ENCODE measurements at places on chromosomes 7 and 10.
A peak's percentile ranks its signal among the peaks of the same experiment; 100 is the strongest.

- no peak for DNase-seq
Measured at GRCh38 chr7:16060502-16060901, 360.8 kb downstream of the CRPPA start.

DNA sequence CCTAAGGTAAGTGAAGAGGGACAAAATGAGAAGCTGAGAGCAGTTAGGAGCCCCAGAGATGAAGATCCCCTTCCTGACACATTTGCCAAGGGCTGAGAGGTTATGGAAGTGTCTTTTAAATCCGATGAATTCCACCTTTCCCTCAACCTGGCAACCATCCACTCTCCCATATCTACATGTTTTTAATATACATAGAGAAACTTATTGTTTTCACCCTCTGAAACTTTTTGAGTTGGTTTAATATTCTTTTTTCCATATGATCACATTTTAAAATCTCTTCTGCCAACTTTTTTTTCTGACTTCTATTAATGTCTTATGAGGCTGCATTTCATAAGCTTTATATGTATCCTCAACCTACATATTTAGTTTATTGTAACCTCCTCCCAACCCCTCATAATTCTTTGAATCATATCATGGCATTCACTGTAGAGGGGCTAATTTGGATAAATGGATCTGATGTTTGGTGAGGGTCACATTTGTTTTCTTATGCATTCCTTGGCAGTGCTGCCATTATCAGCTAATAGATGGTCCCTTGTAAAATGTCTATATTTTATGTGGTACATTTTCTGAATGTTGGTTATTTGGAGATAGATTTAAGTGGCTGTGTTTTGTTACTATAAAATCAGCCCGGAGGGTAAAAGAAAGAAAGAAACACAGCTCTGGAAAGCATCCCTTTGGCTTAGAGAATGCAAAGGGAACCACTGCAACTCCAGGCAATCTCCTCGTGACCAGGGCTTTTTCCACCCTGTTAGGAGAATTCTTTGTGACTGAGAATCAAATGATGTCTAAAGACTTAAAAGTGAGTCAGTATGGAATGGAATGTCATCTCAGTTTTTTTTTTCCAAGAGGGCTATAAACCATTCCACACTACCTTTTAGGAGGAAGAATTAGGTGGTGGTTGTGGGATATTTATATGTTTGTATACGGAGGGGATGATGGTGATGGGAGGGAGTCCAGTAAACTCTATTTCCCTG, 334.4 kb downstream of the SUGCT start:
- peak; percentile 97 for DNase-seq

GRCh38 chr10:30803892-30804322, 174.4 kb upstream of the LYZL2 start:
- peak; percentile 75 for DNase-seq

DNA sequence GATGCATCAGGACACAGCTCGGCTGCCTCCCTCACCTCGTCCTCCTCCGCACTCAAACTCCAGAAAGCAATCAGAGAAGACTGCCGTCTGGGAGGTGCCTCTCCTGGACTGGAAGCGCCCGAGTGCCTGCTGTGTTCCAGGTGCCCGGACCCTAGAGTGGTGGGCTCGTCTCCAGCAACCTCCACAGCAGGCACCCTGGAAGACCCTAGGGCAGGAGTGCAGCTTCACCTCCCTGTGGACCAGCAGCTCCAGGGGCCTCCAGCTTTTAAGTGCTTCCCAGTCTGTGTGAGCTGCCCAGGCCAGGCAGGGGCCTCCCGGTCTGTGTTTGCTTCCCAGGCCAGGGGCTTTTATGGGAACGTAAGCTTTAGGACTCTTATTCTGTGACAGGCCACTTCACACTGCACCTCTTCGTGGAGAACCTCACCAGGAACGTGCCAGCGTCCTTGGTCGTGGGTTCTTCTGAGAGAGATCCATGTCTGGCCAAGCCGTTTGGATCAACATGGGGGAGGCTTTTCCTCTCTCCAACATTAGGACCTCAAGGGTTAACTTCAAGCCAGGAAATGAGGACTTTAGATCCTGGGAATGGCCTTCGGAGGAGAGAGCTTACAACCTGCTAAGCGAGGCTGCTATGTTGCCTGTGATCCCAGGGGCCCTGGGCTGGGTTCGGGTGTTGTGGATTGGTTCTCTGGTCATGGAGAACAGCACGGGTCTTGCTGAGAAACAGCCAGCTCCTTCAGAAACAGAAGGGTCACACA, 5.9 kb upstream of the PWWP2B start:
- no peak for DNase-seq

- no peak for DNase-seq
Measured at GRCh38 chr10:4701016-4701415, 125.0 kb upstream of the AKR1E2 start.

DNA sequence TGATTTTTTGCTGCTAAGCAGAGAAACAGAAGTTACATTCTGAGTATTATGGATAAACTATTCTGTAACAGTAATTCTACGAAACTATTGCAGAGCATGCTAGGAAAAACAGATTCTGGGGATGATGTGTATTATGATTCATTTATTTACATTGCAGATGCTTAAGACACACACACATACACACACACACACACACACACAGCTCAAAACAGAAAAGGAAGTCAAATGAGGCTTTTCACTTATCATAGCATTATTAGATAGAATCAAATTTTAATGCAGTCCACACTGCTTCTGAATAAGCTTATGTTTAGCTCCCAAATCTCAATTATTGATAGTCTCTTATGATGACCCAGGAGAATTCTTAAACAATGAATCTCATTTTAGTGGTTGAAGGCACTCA, 307.2 kb downstream of the HGF start:
- DNase-seq = no peak

DNA sequence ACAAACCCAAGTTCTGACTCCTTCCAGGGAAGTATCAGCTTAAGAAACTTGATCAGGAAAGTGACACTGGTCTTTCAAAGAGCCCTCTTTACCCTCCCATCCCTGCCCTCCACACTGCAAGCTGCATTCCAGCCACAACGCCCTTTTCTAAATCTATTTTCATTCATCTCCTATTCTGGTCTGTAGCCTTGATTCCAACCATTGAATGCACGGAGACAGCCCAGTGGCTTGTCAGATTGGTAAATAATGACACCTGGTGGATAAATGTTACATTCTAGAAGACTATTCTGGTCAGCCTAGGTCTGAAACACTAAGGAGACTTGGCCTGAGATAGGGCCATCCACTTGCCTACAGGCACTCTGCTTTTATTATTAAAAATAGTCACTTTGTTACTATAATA, 20.9 kb downstream of the MORN4 start:
- DNase-seq = no peak

DNA sequence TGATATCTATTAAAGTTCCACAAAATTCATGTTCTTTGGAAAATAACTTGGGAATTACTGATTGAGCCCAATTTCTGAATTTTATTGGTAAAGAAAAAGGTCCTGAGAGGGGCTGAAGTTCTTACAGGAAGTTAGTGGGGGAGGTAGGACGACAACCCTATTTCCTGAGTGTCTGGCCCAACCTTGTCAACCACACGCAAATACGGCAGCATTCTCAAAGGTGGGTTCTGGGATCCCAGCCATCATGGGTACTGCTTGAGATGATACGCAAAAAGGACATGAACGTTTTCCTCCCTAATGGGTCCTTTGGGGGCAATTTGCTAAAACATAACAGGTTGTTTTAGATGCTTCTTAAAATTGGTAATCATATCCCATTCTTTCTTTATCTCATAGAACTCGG, 2.7 kb upstream of the PDCD4 start:
- no peak for DNase-seq

GRCh38 chr10:112249722-112250121, 33.5 kb upstream of the TECTB start:
- no peak for DNase-seq

GRCh38 chr7:108358553-108358952, 97.7 kb downstream of the NRCAM start:
- DNase-seq = peak; percentile 64

DNA sequence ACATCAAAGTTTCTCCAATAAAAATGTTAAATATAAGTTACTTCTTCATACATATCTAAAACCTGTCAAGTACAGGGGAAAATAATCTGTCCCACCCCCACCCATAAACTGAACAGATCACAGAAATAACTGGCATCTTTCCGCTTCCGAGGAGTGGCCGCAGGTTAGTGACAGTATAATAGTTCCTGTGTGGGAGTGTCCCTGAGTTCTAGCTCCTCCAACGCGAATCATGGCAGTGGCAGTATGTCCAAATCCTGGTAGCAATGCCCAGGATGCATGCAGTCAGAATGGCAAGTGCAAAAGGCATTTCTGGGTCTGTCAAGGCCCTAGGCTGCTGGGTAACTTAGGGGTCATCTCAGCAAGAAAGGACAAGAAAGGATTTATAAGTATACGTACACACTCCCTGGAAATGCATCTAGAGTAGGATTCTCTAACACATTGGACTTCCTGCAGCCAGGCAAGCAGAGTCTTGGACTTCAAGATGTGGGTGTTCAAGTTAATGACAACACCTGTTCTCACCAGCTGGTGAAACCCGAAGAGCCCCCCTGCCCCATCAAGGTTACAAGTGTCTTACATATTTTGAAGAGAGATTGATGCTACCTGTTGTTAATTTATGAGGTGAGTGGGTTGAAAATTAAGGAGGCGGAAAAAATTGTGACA, 94.4 kb upstream of the COL1A2 start:
- DNase-seq = no peak

GRCh38 chr7:138449580-138449979, 10.5 kb upstream of the TRIM24 start:
- DNase-seq = no peak

GRCh38 chr10:73095481-73096021, 1.1 kb downstream of the P4HA1 start:
- DNase-seq = no peak

- peak; percentile 48 for DNase-seq
Measured at GRCh38 chr7:47720141-47720906, 138.4 kb upstream of the TNS3 start.

- no peak for DNase-seq
Measured at GRCh38 chr7:102140952-102141370, 145.7 kb upstream of the SH2B2 start.

DNA sequence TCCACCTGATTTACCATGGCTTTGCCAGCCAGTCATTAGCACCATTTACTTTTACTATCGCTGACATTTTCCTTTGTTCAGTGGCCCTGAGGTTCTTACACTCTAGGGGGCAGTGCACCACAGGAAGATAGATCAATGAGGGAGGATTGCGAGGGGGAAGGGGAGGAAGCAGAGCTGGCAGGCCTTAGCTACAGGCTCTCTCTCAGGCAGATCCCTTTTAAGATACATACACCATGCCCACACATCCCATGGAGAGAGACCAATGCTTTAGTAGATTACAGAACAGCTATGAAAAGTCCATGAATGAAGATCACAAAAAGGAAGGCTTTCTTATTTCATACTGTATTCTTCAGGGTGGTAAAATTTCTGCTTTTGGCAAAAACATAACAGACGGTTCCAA, 47.4 kb downstream of the DENND11 start:
- DNase-seq = peak; percentile 1

GRCh38 chr10:55485827-55486226, 684.8 kb upstream of the PCDH15 start:
- no peak for DNase-seq

GRCh38 chr7:428927-429827, 90.5 kb downstream of the PDGFA start:
- no peak for DNase-seq

GRCh38 chr7:46654546-46655443, 733.7 kb upstream of the IGFBP3 start:
- no peak for DNase-seq

DNA sequence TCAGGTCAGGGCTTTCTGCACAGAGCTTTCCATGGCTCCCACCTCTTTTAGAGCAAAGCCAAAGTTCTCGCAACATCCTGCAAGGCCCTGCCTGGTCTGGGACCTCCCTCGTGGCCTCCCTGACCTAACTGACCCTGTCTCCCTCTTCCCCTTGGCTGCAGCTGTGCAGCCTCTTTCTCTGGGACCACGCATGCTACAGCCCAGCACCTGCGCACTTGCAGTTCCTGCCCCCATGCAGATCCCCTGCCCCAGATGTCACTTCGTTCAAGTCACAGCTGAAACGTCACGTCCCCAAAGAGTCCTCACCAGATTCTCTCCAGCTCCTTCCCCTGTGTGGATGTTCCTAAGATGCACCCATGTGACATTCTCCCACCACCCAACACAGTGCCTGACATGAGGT, 61.2 kb upstream of the ZNF716 start:
- no peak for DNase-seq

- no peak for DNase-seq
Measured at GRCh38 chr7:25486656-25487055, 258.4 kb upstream of the NPVF start.

- DNase-seq = no peak
Measured at GRCh38 chr7:143372070-143372469, 9.1 kb upstream of the ZYX start.

DNA sequence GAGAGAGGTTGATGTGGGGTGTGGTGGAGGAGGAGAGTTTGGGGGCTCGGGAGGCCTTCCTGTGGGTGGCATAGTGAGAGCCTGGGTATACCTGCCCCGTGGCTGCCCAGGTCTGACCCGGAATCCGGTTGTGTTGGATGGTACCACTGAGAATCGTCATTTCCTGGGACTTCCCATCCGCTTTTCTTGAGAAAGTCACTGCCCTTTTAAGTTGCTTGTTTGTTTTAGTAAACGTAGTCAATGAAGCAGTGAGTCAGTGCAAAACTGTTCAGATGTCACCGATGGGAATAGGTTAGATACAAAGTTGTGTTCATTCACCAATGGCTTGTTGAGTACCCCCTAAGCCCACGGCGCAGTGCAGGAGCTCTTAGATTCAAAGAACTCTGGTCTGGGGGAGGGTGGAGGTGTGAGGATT, 285.8 kb downstream of the CAMK1D start:
- no peak for DNase-seq

GRCh38 chr10:87505366-87506111, 846 bp downstream of the MINPP1 start:
- no peak for DNase-seq

GRCh38 chr7:94374231-94374630, 20.5 kb upstream of the COL1A2 start:
- DNase-seq = peak; percentile 83

DNA sequence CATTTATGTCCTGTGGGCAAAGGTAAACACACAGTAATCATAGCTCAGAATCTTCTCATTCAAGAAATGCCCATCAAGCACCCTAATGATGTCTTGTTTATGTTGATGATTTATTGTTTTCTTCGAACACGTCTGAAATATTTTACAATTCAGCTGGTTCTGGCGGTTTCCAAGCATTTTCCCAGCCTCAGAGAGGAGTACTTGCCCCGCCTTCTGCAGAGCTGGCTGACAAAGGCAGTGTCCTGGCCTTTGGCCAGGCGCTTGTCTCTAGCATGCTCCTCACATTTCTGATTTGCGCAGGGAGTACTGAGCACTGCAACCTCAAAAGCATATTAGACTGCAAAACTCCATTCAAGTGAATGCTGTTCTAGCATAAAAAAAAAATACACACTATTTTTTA, 314.2 kb upstream of the GNAI1 start:
- DNase-seq = no peak

DNA sequence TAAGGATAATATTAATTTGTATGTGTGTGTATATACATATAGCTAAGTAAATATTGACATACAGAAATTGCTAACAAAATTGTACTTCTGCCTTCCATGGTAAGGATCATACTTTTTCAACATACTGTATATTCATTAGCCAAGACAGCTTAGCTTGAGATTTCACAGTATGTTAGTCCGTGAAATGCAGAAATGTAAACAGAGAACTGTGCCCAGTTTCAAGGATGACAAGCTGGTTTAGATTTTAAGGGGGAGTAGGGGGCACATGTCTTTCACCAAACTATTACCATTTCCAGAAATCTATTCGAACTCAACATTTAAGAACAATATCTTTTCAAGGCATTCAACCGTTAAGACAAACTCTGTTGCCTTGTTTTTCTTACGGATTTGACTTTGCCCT, 182.2 kb downstream of the SORCS1 start:
- DNase-seq = no peak

Measured in BJ (cell line).